Pulmonary artery endothelial cell (primary cell): ENCODE measurements at places on chromosomes 11 and 22. TPM values are rescaled to one million over a fixed set of nuclear protein-coding genes. Genes with fewer than 3 reads are reported as not detected.
A peak's percentile ranks its signal among the peaks of the same experiment; 100 is the strongest.

DNA sequence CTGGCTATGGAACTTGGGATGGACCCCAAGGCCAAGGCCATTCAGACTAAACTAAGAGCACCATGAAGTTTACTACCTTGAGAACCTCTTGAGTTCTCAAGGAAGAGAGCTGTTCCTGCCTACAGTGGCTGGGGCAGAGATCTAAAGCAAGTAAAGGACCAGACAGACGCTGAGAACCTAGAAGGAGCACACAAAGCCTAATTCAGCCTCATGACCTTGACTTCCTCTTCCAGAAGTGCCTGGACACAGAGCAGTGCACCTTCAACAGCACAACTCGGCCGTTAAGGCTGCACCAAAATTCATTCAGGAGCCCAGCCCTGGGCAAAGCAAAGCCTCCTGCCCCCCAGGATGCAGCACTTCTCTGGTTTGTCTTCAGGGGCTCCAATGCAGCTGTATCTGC is 82.9 kb upstream of the AKIP1 start:
- no peak for DNase-seq

DNA sequence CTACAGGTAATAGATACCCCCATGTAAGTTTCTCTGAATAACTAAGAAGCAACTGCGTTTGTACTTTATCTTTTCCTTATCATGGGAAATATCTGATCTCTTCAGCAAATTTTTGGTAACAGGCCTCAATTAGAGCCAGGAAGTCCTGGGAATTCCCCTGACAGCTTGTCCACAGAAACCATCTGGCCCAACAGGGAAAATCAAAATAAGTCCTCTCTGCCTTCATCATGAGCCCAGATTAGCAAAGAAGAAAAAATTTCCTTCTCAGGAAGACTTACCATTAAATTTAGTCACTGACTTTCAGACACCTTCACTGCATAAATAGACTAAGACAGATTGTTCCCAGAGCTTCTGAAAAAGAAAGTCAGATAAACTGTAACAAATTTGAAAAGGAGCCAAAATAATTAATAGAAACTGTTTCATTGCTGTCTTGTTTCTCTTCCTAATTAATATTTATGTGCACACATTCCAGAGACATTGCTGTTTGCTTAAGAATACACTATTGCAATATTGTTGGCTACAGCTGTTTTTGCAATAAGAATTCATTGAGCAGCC is 278.1 kb upstream of the FAT3 start:
- no peak for DNase-seq

The DPP3 gene
- total RNA-seq = 65.5 and 89.1 TPM in 2 replicates

DNA sequence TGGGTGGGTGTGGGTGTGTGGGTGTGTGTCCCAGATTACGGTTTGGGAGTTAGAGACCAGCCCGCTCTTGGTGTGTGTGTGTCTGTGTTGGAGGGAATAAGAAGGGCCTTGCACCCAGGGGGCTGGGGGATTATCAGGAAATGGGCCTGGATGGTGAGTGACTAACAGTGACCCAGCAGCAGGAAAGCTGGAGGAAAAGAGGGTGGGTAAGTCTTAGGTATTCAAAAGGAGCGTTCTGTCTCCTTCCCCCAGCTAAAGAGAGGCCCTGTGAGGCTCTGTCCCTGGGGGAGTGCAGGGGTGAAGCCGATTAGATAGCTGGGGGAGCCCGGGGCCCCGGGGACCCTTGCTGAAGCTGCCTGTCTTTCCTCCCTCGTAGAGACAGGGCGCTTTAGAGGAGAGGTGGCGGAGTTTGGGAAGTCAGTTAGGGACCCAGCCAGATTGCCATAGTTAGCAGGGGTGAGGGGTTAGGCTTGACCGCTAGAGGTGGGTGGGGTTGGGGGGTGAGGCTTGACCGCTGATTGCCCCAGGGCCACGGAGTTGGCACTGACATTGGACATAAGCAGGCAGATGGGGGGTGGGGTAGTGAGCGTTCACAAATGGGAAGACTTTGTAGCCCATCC is 1.5 kb downstream of the OAF start:
- no peak for DNase-seq

DNA sequence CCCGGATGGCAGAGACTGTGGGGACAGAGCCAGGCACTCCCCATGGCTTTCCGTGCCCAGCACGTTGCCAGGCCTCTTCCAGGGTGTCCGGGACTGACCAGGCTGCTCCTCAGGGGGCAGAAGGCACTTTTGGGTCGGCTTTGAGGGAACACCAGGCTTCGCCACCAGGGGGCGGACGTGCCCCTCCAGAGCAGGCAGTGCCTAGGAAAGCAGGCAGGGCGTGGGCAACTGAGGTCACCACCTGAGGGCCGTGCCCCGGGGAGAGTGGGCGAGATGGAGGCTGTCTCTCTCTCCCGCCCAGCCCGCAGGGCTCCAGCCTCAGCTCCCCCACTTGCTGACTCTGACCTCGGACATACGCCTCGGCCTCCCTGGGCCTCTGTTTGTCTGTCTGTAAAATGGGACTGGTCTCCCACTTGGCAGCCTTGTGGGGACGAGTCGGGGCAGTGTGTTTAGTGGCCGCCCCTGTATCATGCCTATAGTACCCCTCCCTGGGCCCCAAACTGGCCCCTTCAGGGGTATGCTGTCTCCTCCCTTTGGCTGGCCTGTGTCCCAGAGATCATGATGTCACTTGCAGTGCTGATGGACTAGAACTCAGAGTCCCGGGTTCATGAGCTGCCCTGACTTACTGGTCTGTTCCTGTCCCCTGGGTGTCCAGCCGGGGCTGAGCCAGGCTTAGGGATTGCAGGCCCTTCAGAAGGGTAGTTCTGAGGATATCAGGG is 4.4 kb upstream of the PRR5 start:
- no peak for DNase-seq

GRCh38 chr11:66293352-66293751 is 1.7 kb downstream of the TMEM151A start:
- DNase-seq = no peak

The DKK3 gene
- total RNA-seq = 161 and 287 TPM in 2 replicates

The OR10A2 gene
- not detected in 2 replicates for total RNA-seq

- no peak for DNase-seq
Observed at GRCh38 chr22:26847046-26847445, 189.7 kb downstream of the MIAT start.

DNA sequence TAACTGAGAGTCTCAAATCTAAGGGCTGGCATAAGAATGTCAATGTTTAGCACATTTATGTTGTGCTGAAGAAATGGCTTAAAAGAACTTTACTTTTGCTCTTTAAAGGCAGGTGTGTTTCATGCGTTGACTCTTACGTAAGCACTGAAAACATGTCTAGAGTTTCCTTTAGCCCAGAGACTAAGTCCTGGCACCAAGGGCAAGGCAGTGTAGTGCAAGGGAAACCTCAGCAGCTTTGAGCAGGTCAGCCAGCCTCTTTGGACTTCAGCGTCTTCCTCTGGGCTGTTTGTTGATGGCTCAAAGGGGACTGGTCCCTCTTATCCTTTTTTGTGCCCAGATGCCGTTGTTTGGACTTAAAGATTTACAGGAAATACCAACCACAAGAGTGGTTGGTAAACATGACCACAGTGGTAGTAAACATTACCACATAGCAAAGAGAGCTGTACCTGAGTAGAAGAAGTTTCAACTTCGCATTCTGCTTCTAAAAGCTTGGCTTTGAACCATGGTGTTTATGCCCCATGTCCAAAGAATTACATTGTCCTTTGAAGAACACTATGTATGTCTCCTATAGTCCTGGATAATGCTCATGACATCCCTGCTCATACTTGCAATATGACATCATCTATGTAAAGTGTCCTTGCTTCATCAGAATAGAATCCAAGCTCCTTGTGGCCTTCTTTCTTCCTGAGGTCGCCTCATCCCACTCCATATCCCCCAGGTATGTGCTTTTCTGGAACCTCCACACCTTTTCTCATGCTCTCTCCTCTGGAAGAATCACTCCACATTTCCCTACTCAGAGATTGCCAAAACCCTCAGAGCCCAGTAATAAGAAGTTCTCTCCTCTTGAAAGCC is 23.5 kb downstream of the TENM4 start:
- DNase-seq = no peak

The DEUP1 gene
- total RNA-seq = not detected in 2 replicates

The OR5P2 gene
- total RNA-seq = not detected in 2 replicates

The GSTT4 gene
- total RNA-seq = not detected in 2 replicates

DNA sequence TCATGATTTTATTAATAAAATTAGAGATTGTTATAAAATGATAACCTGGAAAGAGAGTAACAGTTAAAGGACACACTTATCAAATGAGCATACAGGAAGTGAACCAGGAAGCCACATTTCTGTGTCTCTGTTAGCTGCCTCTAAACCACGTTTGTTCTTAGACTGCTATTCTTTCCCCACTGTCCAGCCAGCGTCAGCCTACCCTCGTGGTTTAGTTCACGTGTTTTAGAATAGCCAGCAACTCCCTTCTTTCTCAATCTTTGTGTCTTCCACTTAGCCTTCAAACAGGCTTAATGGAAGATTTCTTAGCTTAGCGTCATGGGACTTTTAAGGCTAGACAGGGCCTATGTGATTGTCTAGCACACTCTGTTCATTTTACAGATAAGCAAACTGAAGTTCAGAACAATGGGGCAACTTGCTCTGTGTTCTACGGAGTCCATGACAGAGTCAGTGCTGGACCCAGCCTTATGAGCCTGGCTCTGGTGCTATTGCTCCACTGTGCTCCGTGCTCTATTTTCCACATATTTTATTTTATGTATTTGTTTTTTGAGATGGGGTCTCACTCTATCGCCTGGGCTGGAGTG is 27.2 kb downstream of the GRAMD1B start:
- no peak for DNase-seq

The CCDC87 gene
- total RNA-seq = 0.20 and 0.21 TPM in 2 replicates

- no peak for DNase-seq
Observed at GRCh38 chr11:44389963-44390605, 80.1 kb upstream of the ALX4 start.

The CASP5 gene
- not detected in 2 replicates for total RNA-seq

DNA sequence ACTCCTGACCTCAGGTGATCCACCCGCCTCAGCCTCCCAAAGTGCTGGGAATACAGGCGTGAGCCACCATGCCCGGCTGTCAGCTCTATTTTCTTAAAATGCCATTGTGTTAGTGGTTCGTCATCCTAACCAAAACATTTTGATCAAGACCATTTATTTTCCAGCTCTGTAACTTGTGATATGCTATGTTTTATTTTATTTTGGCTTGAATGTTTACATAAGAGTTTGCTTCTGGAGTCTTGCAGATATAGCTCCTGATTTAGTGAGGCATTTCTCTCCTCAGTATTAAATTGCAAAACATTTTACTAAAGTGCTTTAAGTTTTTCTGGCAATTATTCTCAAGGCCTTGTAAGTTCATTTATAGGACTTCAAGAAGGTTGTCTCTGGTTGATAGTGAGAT is 4.4 kb downstream of the EP300 start:
- DNase-seq = no peak

- DNase-seq = peak; percentile 33
Observed at GRCh38 chr11:46315033-46315738, 32.1 kb upstream of the DGKZ start.

GRCh38 chr11:125239585-125240560 is 75.3 kb downstream of the PKNOX2 start:
- no peak for DNase-seq

DNA sequence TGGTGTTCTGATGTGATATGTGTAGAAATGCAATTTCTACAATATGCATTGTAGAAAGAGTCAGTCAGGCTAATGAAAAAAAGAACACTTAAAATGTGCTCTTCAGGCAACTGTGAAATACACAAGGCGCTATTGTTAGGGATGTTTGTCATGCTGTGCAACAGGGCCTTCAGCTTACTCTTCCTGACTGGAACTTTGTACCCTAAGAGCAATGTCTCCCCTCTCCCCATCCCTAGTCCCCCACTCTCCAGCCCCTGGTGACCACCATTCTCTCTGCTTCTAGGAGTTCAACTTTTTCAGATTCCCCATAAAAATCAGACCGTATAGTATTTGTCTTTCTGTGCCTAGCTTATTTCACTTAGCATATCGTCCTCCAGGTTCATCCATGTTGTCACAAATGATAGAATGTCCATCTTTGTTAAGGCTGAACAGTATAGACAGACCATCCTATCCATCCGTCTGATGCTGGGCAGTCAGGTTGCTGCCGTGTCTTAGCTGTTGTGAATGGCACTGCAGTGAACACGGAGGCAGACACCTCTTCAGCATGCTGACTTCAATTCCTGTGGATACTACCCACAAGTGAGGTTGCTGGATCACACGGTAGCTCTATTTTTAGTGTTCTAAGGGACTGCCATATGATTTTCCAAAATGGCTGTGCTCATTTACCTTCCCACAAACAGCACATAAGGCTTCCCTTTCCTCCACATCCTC is 10.7 kb downstream of the NDUFV1 start:
- DNase-seq = no peak

The NXPE1 gene
- total RNA-seq = not detected in 2 replicates

GRCh38 chr11:132036746-132037466 is 666.5 kb downstream of the NTM start:
- DNase-seq = no peak

- no peak for DNase-seq
Observed at GRCh38 chr11:67436459-67437081, 912 bp downstream of the PTPRCAP start.

- DNase-seq = no peak
Observed at GRCh38 chr11:106061249-106061784, 15.8 kb downstream of the KBTBD3 start.

The OR8I2 gene
- not detected in 2 replicates for total RNA-seq

The PNPLA5 gene
- not detected in 2 replicates for total RNA-seq

DNA sequence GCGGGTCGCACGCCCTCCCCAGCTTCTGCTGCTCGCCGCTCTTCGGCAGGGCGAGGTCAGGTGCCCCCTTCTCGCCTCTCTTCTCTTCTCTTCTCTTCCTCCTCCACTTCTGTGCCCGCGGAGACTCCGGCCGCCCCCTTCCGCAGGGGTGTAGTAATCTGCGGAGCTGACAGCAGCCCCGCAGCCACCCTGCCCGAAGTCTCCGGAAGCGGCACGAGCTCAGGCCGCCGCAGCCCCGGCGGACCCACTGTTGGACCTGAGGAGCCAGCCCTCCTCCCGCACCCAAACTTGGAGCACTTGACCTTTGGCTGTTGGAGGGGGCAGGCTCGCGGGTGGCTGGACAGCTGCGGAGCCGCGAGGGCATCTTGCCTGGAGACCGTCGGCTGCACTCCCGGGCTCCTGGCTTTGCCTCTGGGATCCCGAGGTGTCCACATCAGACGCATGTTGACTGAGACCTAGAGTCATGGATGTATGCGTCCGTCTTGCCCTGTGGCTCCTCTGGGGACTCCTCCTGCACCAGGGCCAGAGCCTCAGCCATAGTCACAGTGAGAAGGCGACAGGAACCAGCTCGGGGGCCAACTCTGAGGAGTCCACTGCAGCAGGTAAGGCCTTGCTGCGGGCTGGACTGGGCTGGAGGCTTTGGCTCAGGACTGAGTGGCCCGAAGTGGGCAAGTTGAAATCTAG is 486 bp downstream of the STIM1 start:
- no peak for DNase-seq
